ENCODE measurements at places on chromosomes 4 and X.

- DNase-seq: no peak
These were observed 43.5 kb downstream of the MAMLD1 start for GRCh38 chrX:150406596-150406995.

DNA sequence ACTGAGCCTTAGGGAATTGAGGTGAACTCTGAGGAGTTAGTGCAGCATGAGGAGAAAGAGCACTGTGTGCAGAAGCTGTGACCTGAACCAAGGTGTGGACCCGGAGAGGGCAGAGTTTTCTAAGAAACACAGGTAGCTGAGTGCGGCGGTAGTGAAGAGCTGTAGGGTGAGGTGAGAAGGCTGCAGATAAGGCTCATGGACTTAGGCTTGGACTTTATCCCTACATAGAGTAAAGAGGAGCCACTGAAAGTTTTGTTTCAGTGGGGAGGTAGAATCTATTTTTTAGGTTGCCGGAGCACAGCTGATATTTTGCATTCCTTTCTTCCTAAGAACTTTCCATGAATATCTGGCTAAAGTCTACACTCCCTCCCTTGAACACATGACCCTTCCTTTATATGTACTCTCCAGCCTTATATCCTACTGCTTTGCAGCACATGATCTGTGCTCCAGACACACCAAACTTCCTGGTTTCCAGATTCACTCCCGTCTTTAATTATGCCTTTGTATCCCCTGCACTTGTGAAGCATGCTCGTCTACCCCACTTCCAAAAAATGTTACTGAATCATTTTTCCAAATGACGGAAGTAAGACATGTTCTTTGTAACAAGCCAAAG lies 10.6 kb upstream of the PGRMC2 start:
- DNase-seq: no peak

DNA sequence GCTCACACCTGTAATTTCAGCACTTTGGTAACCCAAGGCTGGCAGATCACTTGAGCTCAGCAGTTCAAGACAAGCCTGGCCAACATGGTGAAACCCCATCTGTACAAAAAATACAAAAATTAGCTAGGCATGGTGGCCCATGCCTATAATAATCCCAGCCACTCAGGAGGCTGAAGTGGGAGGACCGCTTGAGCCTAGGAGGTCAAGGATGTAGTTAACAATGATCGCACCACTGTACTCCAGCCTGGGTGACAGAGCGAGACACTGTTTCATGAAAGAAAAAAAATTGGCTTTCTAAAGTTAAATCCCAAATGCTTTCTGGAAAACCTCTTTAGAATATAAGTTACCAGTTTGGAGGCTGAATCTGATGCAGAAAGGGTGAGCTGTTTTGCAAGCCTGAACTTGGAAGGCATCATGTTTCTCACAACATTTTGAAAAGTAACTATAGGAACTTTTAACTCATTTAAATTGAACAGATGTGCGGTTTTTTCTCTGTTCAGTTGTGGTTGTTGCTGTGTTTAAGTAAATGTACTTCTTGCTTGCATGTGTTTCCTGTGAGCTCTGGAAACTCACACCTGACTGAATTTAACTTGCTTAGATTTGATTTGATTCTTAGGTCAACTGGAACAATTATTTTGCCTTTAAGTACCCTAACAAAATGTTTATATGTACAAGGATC lies 39.8 kb upstream of the TMEM131L start:
- no peak for DNase-seq

DNA sequence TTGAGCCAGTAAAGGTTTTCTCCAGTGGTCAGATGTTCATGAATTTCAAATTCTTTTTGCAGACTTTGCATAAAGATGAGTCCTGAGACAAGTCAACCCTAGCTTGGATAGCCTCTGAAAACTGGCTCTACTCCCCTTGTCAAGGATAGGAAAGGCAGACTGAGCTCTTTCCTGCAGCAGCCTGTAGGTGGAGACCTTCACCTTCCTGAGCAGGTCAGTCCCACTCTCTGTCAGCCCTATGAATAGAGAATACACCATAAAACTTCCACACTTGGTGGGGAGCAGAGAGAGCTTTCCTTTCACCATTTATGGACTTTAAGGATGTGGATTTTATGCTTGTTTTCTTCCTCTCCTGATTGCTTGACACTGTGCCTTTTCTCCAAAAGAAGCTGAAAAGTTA lies 41.9 kb downstream of the PCDH19 start:
- DNase-seq: no peak

DNA sequence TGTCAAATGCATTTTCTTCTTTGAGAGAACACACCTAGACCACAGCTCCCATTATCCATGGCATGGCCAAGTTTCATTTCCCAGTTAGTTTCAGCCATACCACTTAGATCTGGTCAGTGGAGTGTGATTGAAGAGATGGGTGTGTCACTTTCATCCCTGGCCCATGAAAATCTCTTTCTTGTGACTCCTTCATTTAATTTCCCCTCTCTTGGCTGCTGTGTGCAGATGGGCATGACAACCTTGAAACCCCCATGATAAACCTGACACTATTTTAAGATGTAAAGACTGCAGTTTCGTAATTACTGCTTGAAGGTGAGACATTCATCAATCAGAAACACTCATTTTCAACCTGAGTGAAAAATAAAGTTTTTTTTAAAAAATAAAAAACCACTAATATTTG lies 284.9 kb downstream of the IL15 start:
- no peak for DNase-seq

DNA sequence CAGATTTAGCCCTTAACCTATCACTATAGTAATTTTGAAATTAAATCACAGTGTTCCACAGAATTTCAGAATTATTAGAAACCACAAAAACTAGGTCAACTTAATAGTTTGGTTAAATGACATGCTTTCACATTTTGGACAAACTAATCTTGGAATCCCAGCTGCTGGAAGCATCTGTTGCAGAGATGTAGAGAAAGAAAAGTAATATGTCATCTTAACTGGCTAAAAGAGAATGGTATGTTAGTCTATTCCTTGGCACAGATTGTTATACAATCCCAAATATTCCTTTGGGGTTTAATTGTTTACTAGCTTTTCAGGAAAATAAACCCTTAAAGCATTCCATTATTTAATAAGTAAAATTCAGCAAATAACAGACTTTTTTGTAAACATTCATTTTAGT lies 519.9 kb downstream of the IL15 start:
- no peak for DNase-seq

DNA sequence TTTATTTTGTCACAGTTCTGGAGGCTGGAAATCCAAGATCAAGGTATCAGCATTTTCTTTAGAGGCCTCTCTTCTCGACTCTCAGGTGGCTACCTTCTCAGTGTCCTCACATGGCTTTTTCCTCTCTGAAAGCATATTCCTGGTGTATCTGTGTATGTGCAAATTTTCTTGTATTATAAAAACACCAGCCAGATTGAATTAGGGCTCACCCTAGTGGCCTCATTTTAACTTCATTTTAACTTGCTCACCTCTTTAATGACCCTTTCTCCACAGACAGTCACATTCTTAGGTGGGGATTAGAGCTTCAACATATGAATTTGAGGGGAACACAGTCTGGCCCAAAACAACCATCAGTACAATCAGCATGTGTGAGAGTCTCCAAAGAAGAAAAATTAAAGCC lies 542.4 kb upstream of the FAM241A start:
- no peak for DNase-seq

DNA sequence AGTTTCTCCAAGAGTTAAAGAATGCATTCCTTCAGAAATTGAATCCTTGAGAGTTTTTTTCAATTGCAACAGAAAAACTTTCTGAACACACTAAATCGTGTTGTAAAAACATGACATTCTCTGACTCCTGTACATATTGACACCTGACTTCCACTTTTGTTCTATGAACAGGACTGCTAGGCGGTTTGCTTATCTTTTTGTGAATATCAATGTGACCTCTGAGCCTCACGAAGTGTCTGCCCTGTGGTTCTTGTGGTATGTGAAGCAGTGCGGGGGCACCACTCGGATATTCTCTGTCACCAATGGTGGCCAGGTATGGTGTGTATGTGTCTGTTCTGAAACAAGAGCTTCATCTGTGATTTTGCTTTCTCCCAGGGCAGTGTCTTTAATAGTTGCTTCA lies 71.9 kb downstream of the MAOA start:
- DNase-seq: no peak

DNA sequence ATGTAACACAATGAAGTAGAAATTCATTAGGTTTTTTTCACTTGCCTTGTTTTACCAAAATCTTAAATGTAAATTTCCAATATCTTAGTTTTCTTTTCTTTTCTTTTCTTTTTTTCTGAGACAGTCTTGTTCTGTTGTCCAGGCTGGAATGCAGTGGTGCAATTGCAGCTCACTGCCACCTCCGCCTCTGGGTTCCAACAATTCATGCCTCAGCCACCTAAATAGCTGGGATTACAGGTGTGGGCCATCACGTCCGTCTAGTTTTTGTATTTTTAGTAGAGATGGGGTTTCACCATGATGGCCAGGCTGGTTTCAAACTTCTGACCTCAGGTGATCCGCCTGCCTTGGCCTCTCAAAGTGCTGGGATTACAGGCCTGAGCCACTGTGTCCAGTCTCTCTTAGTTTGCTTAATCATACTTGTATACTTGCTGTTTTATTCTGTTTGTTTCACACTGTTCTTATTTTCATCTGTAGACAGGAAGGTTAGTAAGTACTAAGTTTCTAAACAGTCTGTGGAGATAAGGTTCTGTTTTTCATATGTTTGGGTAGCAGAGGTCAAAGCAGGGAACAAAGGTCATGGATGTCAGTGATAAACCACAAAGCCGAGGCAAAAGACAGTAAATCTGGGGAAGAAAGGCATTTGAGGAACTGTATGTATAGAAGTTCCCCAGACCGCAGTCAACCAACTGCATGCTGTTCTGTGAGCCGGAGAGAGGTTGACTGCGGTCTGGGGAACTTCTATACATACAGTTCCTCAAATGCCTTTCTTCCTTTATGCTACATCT lies 129.1 kb downstream of the CBR4 start:
- DNase-seq: no peak

- DNase-seq: no peak
These were observed 47.8 kb downstream of the TMA16 start for GRCh38 chr4:163542275-163542674.

DNA sequence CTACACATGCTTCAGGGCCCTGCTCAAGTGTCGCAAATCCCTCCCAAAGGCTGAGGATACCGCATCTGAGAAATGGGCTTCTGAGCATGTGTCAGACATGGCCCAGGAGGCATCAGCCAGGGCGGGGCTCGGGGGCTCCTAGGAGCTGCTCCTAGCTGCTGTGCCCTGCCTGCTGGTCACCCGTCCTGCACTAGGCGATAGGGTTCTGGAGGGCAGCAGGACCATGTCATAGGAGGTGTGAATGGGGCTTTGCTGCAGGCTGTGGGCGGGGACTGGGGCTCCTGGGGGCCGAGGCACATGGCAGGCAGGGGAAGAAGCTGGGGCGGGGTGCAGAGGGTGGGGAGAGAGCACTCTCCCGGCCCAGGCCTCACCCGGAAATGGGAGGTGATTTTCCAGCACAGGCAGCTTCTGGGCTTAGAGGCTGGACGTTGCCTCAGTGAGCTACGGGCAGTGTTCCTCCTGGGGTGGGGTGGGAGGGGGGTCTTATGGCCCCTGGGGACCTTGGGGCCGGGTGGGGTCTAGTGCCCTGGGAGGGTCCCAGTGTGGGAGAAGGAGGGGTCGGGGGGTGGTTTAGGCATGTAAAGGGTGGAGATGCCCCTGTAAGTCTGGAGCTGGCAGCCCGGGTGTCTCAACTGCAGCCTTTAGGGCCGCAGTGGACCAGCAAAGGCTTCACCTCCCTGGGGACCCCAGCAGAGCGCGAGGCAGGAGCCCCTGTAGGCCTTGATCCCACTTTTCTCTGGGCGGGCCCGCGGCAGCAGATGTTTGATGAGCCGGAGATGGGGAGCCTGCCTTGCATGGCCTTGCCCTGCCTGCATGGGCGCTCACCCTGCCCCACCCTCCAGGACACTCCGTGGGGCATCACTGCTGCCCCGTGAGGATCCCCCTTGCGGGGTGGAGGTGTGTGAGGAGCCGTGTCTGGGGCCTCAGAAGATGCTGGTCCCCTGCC lies 98.6 kb upstream of the LRPAP1 start:
- DNase-seq: no peak

GRCh38 chr4:152885185-152885584 lies 50.9 kb upstream of the FHDC1 start:
- no peak for DNase-seq

- DNase-seq: no peak
These were observed 483.2 kb downstream of the SMARCA1 start for GRCh38 chrX:129040124-129040523.

- DNase-seq: no peak
These were observed 32.1 kb downstream of the RAP1GDS1 start for GRCh38 chr4:98293104-98293887.

DNA sequence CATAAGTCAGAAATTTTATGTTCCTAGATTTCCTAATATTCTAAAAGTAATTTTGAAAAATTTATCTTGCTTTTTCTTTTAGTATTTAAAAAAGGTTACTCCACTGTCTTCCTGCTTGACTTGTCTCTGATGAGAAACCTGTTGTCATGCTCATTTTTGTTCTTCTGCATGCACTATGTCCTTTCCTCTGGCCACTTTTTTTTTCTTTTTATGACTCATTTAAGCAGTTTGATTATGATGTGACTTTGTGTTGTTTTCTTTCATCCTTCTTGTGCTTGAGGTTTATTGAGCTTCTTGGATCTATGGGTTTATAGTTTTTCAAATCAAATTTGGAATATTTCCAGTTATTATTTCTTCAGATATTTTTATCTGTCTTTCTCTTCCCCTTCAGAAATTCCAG lies 12.0 kb upstream of the UFSP2 start:
- DNase-seq: no peak

DNA sequence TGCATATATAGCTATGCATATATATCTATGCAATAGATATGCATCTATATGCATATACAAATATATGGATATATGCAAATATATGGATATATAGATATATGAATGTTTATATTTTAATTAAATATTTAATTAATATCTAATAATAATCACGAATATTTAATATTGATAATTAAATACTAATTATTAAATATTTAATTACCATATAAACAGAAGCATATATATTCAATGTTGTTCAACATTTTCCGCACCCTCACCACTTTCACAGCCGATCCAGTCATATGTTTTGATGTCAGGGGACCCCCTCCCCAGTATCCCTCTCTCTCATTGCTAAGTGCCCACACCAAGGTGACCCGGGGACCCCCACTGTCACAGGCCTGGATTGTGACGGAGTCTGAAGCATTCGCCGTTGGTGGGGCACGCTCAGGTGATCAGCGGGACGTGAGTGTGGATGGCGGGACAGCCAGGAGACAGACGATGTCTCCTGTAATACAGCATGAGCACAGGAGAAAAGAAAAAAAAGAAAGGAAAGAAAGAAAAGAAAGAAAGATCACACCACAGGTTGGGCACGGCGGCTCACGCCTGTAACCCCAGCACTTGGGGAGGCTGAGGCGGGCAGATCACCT lies 199.7 kb downstream of the CRLF2 start:
- DNase-seq: no peak

DNA sequence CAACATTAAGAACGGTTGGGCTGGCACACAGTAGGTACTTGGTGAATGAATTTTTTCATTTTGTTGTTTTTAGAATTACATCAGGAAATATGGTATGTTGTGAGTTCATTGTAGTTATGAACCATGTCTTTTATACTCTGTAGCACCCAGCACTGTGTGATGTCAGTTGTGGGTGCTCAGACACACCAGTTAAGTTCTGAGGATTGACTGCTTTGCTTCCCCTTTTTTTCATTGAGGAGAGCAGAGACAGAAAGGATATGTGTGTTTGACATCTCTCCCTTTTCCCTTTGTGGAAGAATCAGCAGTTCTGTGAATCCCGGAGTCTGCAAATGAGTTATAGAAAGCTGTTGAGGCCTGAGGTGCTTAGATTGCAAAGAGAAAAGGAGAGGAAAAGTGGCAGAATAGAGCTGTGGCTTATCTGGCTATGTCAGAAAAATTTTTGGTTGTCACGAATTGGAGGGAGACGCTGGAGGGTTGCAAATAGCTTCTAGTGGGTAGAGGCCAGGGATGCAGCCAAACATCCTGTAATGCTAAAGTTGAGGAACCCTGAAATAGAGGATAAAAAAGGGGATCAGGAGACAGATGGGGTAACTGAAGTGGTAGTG lies 13.1 kb downstream of the SMAD1 start:
- no peak for DNase-seq

Data from effector memory CD4-positive, alpha-beta T cell (primary cell).